Left cardiac atrium (tissue), 4 donors: ENCODE measurements at places on chromosomes 16 and 17.

- DNase-seq: no peak
Observed at GRCh38 chr16:19639986-19640421, 78.0 kb downstream of the KNOP1 start.

DNA sequence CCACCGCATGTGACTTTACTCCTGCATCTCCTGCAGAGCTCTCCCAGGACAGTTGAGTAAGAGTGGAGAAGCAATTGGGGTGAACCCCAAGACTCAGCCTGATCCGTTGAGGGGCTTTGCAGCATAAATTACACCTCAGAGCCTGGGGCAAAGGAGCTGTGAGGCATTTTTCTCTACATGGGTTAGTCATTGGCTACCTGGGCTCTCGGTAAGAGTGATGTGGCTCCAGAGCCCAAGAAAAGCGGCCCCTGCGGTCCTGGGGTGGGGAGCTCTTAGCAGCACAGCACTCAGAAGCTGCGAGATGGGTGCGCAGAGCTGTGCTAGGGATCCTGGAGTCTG is 40.4 kb upstream of the C16orf78 start:
- DNase-seq: no peak

- DNase-seq: no peak
Observed at GRCh38 chr17:38796451-38797157, 2.8 kb downstream of the PIP4K2B start.

GRCh38 chr17:20095336-20096080 is 86.3 kb downstream of the SPECC1 start:
- DNase-seq: peak; percentile 81

DNA sequence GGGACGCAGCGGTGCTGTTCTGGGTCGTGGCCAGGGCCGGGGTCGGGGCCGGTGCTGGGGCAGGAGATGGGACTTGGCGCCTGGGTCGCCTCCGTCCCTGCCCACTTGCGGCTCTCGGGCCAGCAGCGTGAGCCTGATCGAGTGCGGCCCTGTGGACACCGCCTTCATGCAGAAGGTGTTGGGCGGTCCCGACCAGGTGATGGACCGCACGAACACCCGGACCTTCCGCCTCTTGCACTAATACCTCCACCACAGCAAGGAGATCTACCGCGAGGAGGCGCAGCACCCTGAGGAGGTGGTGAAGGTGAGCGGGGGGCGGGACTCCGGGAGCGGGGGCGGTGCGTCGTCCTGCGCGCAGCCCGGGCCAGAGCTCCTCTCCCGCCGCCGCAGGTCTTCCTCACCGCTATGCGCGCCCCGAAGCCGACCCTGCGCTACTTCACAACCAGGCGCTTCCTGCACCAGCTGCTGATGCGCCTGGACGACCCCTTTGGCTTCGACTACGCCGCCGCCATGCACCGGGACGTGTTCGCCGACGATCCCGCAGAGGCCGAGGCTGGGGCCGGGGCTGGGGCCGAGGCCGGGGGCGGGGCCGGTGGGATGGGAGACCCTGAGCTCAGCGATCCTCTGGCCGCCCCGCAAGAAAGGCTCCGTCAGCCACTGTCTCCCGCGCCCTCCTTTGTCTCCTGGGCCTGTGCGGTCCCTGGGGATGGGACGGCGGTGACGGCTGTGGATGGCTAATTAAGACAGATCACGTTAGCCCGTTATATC is 4.5 kb upstream of the HSD17B1 start:
- DNase-seq: peak; percentile 70

DNA sequence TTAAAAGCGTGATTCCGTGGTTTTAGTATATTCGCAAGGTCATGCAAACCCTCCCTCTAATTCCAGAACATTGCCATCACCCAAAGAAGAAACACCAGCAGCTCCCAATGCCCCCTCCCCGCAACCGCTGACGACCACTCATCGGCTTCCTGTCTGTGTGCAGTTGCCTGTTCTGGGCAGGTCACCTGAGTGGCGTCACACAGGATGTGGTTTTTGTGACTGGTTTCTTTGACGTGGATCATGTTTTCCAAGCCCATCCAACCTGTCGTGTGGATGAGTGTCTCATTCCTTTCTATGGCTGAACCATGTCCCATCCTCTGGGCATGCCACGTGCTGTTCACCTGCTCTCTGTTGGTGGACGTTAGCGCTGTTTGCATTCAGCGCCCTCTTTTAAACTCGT is 8.2 kb upstream of the ATP2C2 start:
- DNase-seq: no peak

DNA sequence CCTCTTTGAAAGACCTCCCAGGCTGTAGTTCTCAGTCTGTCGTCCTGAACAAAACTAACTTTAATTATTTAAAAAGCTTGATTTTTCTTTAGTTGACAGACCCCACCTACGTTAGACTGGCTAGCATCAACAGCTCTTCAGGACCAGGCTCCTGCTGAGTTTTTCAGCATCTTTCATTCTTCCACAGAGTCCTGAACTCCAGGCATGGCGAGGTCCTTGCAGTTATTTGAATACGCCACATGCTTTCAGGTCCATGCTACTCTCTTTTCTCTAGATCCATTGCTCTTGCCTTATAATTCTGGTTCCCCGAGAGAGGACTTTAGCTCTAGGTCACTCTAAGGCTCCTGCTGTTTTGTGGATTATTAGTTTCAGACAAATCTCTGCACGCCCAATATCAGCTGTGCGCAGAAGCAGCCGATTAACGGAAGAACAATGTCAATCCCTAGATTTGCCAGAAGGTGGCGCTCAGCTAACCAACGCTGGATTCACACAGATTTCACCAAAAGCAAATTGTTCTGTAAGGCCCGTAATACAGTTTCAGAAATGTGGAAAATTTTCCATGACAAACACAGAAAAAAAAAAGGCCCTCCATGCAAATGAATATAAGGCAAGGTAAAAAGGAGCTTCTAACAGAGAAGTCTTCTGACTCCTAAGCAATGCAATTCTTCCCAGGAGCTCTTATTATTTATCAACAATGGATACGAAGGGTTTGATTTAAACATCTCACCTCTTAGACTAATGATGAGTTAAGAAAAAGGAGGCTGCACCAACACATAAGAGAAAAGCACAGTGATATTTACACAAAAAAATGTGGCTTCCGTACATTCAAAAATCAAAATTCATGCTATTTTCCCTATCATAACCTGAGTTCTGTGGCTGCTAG is 33.5 kb upstream of the BCO1 start:
- DNase-seq: no peak

GRCh38 chr17:9854255-9854654 is 28.5 kb downstream of the GLP2R start:
- DNase-seq: no peak

- no peak for DNase-seq
Observed at GRCh38 chr17:67026341-67026740, 18.0 kb upstream of the CACNG1 start.

GRCh38 chr16:64295466-64295865 is 826.4 kb downstream of the CDH11 start:
- no peak for DNase-seq
